Activated CD8-positive, alpha-beta T cell treated with anti-CD3 and anti-CD28 coated beads, Interleukin-2, amount 10 ng/mL, durations not matched to agents 7 days and 5 days (primary cell): ENCODE measurements at places on chromosomes 16 and 17.

DNA sequence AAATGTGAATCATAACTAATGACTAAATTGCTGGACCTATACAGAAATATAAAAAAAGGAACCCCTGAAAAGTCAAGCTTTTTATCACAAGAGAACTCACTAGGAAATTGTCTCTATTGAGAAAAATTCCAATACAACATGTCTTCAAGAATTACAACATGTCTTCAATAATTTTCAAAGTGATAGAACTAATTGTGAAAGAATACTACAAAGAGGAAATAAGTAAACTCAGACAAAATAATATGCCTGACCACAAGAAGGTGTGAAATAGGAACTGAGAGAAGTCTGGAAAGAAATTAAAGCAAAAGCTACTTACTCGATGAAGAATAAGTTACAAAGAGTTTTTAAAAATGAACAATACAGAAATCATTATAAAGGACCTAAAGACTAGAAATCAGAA, 29.9 kb upstream of the OR1G1 start:
- no peak for DNase-seq

DNA sequence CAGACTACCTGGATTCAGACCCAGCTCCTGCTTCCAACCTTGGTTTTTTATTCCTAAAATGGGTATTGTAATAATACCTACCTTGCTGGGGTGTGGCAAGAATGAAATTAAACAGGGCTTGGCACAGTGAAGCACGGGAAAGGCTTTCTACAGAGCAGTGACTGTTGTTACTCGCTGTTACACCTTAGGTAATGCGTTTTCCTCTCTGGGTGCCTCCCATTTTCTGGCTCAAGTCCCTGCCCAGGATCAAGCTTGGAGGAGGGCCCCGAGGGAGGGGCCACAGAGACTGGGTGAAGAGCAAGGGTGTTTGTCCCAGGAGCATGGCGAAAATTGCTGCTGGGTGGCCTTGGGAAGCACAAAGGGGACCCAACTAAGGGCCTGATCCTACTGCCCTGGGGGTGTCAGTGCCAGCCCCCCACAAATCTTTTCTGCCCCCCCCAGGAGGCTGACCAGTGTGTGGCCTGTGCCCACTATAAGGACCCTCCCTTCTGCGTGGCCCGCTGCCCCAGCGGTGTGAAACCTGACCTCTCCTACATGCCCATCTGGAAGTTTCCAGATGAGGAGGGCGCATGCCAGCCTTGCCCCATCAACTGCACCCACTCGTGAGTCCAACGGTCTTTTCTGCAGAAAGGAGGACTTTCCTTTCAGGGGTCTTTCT, 13.3 kb downstream of the MIEN1 start:
- no peak for DNase-seq

- no peak for DNase-seq
Observed at GRCh38 chr17:81992306-81993102, 15.1 kb downstream of the ASPSCR1 start.

- DNase-seq = no peak
Observed at GRCh38 chr16:28163699-28164098, 48.1 kb downstream of the XPO6 start.

GRCh38 chr17:19760746-19761145, 12.6 kb upstream of the ALDH3A1 start:
- DNase-seq = no peak

DNA sequence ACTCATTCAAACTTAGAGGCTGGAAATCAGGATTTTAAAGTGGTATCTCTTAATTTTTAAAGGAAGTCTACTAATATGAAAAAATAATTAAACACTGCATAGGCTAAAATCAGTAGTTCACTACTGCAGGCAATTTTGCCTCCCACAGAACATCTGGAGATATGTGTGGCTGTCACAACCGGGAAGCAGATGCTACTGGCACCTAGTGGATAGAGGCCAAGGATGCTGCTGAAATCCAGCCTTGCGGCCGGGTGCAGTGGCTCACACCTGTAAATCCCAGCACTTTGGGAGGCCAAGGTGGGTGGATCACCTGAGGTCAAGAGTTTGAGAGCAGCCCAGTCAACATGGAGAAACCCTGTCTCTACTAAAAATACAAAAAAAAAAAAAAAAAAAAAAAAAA, 473.9 kb downstream of the XYLT1 start:
- no peak for DNase-seq
